ENCODE measurements at places on chromosomes 3 and 15.

- DNase-seq: peak; percentile 47
Observed at GRCh38 chr3:196220587-196220986, 4.3 kb downstream of the SLC51A start.

GRCh38 chr15:88849376-88850072 is 45.8 kb downstream of the HAPLN3 start:
- DNase-seq: no peak

DNA sequence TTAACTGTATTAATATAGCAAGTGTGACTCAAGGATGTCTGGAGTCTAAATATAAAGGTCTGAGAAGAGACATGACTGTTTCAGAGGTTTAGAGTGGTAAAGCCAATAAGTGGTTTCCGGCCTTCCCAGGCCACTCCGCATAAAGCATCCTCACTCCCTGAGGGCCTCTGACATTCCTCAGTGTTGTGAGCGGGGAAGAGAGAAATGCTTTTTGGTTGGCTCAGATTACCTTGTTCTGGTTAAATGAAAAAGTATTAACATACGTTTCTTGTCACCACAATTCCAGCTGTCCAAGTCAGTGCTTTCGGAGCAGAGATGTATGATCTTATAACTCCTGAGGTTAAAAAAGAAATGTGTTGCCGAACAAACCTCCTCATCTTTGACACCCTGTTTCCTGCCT is 103.8 kb downstream of the RBMS3 start:
- DNase-seq: no peak

DNA sequence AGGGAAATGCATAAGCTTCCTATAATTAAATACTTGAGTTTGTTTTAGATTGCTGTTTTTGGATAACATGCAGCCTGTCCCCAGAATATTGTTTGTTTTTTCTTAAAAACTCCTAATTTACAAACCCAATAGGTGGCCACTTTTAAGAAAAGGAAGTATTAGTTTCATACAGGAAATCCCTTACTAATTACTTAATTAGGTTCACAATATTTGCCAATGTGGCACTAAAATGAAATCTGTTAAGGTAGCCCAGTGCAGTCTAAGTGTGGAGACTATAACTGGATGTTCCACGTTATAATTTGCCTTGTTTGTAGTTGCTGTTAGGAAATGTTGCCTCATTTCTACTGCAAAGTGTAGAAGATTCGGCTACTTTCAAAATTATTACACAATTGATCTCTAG is 195.8 kb downstream of the BBX start:
- DNase-seq: no peak

DNA sequence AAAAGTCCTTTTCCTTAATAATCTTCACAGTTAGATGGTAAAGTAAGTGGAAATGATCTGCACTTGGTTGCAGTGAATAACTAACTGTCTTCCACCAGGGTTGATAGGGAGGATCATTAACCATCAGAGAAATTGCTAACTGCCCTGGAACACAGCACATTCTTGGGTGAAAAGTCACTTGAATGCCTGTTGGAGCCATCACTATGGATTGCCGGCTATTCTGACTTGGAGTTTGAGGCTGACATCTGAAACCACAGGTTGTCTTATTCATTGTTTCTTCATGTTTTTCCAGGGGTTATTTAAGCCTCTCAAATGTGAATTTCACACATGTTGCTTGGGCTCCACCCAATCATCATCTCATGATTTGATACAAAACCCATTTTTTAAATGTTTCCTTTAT is 901.4 kb downstream of the MCTP2 start:
- DNase-seq: no peak

- no peak for DNase-seq
Observed at GRCh38 chr3:18443665-18444594, 18.8 kb upstream of the SATB1 start.

GRCh38 chr3:149186721-149187120 is 34.9 kb downstream of the CP start:
- DNase-seq: no peak

DNA sequence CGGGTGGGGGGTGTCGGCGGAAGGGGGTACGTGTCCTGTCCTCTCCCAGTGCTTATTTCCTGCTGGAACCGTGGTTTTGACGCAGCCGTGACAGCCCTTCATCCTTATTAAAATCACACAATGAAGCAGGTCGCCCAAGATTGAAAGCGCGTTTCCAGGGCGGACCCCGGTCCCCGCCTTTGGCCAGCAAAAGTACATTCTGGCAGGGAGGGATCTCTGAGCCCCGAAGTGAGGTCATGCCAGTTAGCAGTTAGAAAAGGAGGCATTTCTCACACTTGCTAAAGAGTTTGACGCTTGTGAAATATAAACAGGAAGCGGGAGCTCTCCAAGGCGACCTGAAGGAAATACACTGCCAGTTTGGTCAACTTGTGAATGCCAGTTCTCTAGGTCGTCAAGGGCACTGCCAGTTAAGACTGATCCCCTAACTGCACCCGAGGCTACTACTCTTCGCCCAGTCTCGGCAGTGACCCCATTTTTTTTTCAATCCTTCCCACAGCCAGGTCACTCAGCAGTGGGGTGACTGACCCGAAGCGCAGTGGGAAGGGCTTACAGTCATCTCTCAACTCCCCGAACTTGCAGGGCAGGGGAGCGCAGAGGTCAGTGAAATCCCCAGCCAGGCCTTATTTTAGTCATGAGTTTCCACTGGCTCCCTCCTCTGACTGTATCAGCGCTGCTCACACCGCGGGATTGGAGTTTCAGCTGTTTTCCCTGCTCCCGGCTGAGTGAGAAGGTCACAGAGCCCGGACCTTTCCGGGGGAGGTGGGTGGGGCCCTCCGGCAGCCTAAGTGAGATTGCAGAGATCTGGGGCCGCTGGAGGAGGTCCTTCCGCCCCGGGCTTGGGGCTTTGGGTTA is 2.0 kb upstream of the BHLHE40 start:
- DNase-seq: peak; percentile 84

GRCh38 chr3:146223401-146224373 is 27.2 kb downstream of the PLSCR4 start:
- DNase-seq: no peak

DNA sequence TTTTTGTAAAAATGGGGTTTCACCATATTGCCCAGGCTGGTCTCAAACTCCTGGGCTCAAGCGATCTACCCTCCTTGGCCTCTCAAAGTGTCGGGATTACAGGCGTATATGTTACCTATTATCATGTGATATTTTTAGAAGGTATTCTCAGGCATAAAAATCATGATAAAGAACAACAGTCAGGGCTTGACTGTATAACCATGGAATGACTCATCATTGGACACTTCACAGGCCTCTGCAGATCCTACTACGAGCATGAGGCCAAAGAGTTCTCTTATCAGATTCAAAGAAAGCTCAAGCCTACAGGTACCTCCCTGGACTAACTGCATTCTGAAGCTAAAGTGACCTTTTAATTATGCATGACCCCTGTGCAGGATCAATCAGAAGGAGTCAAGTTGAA is 91.7 kb upstream of the PRICKLE2 start:
- no peak for DNase-seq

DNA sequence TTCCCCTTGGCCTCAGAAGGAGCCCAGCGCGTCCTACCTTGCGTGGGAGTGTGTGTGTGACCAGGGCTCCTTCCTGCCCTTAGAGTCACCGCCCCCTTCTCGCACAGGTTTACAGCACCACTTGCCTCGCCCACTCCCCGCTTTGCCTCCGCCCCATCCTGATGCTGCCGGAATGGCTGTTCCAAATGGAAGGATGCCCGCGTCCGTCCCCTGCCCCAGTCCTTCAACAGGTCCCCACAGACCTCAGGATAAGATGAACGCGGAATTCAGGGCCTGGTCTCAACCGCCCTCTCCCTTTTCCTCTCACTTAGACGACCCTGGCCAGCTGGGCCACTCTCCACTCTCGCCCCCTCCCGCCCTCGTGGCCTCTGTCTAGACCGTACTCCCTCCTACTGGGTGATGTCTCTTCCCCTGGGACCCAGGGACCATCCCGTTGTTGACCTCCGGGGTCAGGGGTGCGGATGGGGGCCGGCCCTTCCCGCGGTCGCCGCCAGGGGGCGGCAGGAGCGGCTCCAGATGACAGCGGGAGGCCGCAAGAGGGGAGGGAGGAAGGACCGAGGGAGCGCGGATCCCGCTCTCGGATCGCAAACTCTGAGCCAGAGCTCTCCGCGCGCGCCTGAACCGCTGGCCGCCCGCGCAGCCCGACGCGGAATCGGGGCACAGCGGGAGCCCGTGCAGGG is at the start of gene THSD4:
Gene THSD4 (plus strand): TSS at position 585 of the 680 bp plus-strand sequence.
- DNase-seq: peak; percentile 25

DNA sequence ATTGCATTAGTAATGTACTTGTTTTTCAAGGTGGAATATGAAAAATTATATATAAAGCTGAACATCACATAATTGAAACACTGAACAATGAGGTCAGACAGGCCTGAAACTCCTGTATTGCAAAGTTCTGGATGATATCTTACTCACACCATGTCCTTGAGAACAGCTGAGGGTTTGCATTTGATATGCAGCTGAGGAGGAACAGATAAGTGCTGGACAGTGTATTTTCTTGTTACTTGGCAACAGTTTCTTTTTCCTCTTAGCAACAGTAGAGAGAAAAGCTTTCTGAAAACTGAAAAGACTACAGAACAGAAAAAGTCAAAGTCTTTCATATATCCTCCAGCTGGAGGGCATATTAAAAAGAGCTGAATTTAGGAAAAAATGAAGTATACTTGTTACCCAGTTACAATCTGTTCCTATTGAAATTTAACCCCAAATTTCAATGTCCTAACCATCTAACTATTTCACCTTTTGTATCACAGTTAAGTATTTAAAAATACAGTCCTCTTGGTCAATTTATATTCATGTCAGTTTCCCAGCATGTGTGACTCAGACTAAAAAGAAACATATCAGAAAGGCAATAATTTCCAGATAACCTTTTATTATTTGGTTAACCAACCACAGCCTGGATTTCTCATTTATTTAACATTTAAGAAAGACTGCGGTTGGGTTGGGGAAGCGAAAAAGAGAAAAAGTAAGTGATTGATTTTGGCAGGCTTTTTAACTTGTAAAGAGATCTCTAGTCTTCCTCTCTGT is 733.0 kb upstream of the DPPA4 start:
- no peak for DNase-seq

GRCh38 chr3:117278424-117279190 is 569.0 kb downstream of the TUSC7 start:
- DNase-seq: no peak

DNA sequence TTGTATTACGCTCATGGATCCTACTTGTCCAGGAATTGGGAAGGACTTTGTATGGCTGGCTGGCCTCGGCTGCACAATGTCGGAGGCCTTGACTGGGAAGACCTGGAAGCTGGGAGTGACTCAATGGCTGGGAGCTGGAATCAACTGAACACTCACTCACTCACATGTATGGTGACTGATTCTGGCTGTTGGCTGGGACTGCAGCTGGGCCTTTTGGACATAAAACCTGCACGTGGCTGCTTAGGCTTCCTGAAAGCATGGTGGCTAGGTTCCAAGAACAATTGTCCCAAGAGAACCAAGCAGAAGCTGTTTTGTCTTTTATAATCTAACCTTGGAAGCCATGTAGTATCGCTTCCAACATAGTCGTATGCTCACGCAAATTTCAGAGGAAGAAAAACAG is 38.0 kb upstream of the CMTM8 start:
- no peak for DNase-seq

- DNase-seq: peak; percentile 55
Observed at GRCh38 chr15:78739996-78740903, 71.0 kb downstream of the ADAMTS7 start.

- DNase-seq: no peak
Observed at GRCh38 chr3:60154011-60154410, 1097.2 kb downstream of the FHIT start.

DNA sequence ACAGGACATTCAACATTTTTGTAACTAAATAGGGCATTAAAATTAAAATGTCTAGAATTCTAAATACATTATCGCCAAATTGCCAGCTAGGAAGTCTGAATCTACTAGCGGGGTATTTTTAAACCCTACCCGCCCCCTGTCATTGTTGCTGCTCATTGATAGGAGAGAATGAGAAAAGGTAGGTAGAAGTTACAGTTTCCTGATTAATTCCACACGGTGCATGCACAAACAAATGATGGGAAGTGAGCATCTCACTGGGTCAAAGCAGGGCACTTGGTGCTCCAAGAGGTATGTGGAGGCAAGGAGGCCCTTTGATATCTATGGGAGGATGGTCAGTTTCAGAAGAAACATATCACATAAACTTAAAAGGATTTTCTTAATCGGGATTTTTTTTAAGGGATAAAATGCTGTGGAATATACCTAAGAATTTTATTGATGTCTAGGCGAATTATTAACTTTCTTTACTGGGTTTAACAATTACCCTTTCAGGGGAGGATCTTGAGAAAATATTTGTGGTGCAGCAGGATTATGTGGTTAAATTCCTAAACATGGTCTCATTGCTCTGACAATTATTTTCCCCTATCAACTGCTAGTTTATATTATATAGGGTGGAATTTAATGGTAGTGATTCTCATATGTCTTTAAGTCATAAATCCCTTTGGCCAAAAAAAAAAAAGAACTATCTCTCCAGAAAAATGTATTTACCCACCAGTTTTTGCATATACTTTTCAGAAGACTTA is 236.0 kb upstream of the GOLGA6L4 start:
- DNase-seq: no peak

DNA sequence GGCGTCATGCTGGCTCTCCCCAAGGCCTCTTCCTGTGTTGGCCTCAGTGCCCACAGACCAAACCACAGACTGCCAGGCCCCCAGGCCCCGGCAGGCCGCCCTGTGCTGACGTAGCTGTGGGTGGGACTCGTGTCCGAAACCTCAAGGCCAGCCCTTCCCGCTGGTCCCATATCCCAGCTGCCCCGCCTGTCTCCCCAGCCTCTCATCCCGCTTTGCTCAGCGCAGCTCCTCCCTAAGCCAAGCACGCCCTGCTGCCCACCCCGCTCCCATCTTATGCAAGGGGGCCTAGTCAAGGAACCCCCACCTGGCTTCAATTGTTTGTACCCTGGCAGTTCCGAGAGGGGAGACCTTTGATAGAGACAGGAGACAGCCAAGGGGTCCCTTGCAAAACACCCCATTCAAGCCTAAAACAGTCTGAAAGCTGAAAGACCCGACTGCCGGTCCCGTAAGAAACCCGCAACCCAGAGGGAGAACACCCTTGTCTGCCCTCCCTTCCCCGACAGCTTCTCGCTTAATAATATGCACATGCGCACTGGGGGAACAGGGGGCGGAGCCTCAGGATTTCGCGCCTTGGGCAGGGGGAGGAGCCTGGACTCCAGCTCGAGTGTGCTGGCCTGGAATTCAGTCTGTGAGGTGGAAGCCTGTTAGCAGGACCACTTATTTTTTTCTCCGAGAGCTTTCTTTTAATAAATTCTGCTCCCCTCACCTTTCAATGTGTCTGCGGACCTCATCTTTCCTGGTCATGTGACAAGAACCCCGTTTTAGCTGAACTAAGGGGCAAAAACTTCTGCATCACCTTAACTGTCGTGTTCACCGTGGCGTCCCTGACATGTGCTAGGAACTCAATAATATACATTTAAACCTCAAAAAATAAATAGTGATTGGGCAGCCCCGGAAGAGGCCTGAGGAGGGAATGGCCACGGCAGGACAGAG is 17.2 kb downstream of the TNFAIP8L3 start:
- DNase-seq: peak; percentile 74

Data from CD4-positive, alpha-beta T cell treated with Interleukin-15 for 1 hour (primary cell).